Activated T-cell treated with anti-CD3 and anti-CD28 coated beads, Interleukin-2, amount 50 U/mL, for 4 hours (primary cell): ENCODE measurements at places on chromosomes 5 and 9. TPM values are rescaled to one million over a fixed set of nuclear protein-coding genes. Genes with fewer than 3 reads are reported as not detected.

The FCN2 gene
- not detected for total RNA-seq

The ADCY2 gene
- total RNA-seq = 0.08 TPM

The CRHBP gene
- not detected for total RNA-seq

The ADAMTSL1 gene
- not detected for total RNA-seq

The RCL1 gene
- total RNA-seq = 62.2 TPM

The ACTBL2 gene
- not detected for total RNA-seq

The HTR1A gene
- not detected for total RNA-seq

The ZFP37 gene
- total RNA-seq = 1.0 TPM

The ABCA1 gene
- total RNA-seq = 0.26 TPM

The S1PR3 gene
- 2.3 TPM for total RNA-seq

The CCNI2 gene
- 5.2 TPM for total RNA-seq

The CCL19 gene
- 0.82 TPM for total RNA-seq

The BARX1 gene
- total RNA-seq = not detected

The PCDHGA1 gene
- 0.11 TPM for total RNA-seq

The CCL27 gene
- 0.43 TPM for total RNA-seq

The TLX3 gene
- total RNA-seq = not detected

The COL15A1 gene
- total RNA-seq = 0.10 TPM

The TRAF2 gene
- total RNA-seq = 73.4 TPM

The IFNA13 gene
- total RNA-seq = not detected

The RNF208 gene
- 6.0 TPM for total RNA-seq

The NKD2 gene
- 0.54 TPM for total RNA-seq

The FBP2 gene
- total RNA-seq = not detected

The C9orf78 gene
- 92.6 TPM for total RNA-seq

The ARID3C gene
- total RNA-seq = not detected

The TXNDC15 gene
- total RNA-seq = 39.5 TPM

The BRD3OS gene
- total RNA-seq = 13.9 TPM

The CYLC2 gene
- total RNA-seq = not detected

The SLC9A3 gene
- total RNA-seq = 3.4 TPM
